WTC11 (cell line): ENCODE measurements at places on chromosomes 12 and 14.
A peak's percentile ranks its signal among the peaks of the same experiment; 100 is the strongest.

DNA sequence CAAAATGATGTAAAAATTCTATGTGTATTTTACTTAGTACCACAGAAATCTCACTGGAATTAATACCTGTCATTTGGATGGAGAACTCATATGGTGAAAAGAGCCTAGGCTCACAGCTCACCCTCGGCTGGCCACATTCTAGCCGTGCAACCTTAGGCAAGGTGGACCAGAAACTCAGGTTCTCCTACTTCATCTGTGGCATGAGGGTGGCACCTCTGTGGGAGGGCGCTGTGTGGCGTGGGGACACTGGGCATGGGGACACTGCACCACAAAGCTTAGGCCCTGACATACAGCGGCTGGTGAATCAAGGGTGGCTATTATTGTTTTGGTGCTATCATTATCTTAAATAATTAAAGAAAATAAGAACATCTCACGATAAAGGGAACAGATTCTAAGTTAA is 47.1 kb downstream of the EML1 start:
- DNase-seq: no peak

DNA sequence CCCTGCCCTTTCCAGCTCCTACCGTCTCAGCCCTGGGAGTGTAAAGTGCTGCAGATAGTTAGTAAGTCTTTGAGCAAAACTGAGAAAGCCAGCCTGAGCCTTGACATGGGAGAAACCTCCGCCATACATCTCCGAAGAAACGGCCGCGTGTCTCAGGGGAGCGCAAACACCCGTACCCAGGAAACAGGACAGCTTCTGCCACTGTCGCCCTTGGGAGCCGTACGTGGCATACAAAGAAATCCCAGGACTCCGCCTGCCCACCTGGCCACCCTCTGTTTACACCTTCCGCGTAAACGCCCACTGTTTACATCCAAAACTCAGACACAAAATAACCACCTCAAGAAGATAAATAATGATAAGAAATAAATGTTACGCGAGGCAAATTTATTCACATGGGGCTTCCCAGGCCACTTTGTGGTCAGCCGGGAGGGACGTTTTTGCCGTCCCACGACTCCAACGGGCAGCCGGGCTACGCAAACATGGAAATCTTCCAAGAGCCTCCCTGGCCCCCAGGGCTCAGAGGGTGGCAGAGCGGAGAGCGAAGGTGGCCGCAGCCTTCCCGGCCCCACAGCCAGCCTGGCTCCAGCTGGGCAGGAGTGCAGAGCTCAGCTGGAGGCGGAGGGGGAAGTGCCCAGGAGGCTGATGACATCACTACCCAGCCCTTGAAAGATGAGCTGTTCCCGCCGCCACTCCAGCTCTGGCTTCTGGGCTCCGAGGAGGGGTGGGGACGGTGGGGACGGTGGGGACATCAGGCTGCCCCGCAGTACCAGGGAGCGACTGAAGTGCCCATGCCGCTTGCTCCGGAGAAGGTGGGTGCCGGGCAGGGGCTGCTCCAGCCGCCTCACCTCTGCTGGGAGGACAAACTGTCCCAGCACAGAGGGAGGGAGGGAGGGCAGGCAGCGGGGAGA is at the start of gene BDKRB2:
TSS of gene BDKRB2 (plus strand) at position 689 of the 908 bp plus-strand sequence. CDS start 32,269 bp downstream, outside the sequence.
- peak; percentile 65 for DNase-seq

DNA sequence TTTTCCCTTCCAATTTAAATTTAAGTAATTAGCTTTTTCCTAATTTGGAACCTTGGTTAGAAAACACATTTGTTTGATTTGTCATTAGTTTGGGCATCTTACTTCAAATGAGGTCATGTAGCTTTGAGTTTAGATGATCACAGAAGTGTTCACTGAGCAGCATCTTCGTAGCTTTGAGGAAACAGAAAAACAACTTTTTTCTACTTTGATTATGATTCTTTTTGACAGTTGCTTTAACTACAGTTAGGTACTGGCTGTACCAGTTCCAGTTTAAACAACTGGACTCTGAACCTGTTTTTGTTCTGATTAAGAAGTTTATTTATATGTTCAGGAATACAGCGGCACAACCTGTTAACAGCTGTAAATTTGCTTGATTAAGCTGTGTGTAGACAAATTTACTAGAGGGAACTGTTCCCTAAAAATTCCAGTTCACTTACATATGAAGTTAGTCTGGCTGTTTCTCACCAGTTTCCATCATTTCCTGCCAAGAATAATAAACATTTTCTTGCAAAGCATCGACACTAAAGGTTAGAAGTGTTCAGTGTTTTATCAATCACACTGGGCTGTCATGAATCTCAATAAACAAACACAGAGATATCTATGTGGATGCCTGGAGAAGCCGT is 191.9 kb downstream of the RAD51B start:
- DNase-seq: no peak

DNA sequence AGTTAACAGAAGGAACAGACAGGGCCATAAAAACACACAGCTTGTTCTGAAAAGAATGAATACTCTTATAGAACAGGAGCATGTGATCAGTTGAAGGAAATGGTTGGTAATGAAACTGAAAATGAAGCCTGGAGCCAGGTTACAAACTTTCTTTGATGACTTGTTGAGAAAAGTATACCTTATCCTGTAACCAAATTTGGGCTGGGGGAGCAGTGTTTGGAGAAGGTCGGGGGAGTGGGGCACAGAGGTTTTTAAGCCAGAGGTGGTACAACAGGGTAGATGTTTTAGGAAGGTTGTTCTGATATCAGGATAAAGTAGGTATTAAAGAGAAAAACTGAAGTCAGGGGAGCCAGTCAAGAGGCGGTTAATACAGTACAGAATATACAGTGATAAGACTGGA is 8.2 kb downstream of the GOLT1B start:
- no peak for DNase-seq

DNA sequence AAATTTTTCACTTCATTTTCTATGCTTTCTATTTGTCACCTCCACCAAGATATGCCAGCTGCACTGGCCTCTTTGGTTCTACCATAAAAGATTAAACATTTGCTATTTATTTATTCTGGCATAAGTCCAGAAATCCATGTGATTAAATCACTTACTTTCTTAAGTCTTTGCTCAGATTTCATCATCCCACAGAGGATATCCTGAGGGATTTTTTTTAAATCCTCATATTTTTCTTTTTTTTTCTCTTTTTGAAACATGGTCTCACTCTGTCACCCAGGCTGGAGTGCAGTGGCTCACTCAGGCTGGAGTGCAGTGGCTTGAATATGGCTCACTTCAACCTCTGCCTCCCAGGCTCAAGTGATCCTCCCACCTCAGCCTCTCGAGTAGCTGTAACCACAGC is 645.4 kb upstream of the ATXN7L3B start:
- DNase-seq: no peak

DNA sequence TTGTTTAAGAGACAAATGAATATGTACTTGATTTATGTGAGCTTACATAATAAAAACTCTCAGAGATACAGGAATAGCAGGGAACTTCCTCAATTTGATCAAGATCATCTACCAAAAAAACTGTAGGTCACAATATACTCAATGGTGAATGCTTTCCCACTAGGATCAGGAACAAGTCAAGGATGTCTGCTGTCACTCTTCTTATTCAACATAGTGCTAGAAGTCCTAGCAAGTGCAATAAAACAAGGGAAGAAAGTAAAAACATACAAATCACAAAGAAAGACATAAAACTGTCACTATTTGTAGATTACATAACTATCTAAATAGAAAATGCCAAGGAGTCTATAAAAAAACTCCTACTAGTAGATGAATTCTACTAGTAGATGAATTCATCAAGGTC is 41.9 kb upstream of the PAWR start:
- DNase-seq: no peak

DNA sequence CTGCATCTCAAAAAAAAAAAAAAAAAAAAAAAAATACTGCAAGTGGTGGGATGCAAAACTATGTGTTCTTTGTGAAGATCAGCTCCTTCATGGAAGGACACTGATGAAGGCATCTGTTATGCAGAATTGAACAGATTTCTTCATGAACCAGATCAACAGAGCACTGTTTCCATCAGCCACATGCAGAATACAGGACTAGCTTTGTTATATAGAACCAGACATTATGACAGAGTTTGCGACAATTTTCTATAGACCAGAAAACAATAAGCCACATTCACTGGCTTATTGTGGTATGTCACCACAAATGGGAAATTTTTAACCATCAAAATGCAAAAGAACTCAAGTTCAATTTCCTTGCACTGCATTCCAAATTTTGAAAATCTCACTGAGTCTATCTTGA is 34.7 kb downstream of the CIT start:
- DNase-seq: no peak

GRCh38 chr12:30002677-30003076 is 218.9 kb upstream of the TMTC1 start:
- DNase-seq: no peak

DNA sequence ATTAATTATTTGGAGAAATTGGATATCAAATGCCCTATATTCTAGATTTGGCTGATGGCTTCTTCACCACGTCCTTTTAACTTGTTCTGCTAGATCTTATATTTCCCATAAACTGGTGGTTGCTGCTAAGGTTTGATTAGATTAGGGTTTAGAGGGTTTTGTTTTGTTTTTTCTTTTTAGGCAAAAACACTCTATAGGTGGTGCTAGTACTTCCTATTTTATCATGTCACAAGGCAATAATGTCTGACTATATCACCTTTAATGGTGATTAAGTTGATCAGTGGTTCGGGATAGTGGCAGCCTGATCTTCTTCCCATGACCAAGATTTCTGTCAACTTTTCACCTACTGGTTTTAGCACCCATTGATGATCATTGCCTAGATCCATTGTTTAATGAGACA is 455.1 kb downstream of the RAD51B start:
- DNase-seq: no peak

- DNase-seq: peak; percentile 7
These were observed 28.5 kb downstream of the FAM222A start for GRCh38 chr12:109741970-109742703.

- DNase-seq: no peak
These were observed 925 bp downstream of the CLEC2A start for GRCh38 chr12:9931245-9931644.

- peak; percentile 38 for DNase-seq
These were observed 59.4 kb downstream of the ZNF664 start for GRCh38 chr12:124032265-124032886.

- DNase-seq: no peak
These were observed 111.2 kb downstream of the RIN3 start for GRCh38 chr14:92624764-92625163.

- no peak for DNase-seq
These were observed 55.2 kb upstream of the CDKL1 start for GRCh38 chr14:50451854-50452253.

GRCh38 chr12:110992909-110993308 is 72.5 kb upstream of the MYL2 start:
- DNase-seq: no peak

DNA sequence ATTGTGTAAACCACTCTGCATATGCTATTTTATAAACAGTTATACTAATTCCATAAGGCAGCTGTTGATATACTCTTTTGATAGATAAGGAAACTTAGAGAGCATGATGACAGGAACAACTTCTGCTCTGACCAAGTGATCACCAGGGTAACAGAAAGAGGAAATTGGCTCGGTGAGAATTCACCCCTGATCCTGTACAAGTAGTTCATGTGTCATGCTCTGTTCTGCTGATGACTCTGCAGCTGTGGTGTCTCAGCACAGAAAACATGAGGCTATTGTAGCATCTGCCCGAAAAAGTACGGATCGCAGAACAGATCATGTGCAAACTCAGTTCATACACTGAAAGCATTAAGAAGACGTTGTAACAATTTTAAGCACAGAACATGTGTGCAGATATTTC is 345.0 kb downstream of the LRIG3 start:
- no peak for DNase-seq

- DNase-seq: peak; percentile 12
These were observed 120.7 kb downstream of the SLC25A21 start for GRCh38 chr14:37051680-37052079.

- DNase-seq: peak; percentile 83
These were observed 58.6 kb downstream of the TBX3 start for GRCh38 chr12:114625294-114625851.

DNA sequence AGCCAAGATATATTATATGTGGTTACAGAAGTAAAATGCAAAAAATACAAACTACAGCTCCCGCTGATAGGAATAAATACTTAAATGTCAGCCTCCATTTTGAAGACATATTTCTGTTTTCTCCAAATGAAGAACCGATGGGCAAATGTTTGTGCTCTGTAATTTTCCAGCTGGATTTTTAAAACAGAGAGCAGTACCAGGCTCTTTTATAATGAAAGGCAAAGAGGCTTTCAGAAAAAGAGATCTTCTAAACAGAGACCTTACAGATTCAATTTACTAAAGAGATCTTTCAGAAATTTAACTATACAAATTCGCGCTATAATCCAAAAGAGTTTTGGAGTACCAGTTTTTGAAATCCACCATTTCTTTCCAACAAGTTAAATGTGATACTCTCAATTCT is 19.9 kb downstream of the MAP4K5 start:
- DNase-seq: no peak

DNA sequence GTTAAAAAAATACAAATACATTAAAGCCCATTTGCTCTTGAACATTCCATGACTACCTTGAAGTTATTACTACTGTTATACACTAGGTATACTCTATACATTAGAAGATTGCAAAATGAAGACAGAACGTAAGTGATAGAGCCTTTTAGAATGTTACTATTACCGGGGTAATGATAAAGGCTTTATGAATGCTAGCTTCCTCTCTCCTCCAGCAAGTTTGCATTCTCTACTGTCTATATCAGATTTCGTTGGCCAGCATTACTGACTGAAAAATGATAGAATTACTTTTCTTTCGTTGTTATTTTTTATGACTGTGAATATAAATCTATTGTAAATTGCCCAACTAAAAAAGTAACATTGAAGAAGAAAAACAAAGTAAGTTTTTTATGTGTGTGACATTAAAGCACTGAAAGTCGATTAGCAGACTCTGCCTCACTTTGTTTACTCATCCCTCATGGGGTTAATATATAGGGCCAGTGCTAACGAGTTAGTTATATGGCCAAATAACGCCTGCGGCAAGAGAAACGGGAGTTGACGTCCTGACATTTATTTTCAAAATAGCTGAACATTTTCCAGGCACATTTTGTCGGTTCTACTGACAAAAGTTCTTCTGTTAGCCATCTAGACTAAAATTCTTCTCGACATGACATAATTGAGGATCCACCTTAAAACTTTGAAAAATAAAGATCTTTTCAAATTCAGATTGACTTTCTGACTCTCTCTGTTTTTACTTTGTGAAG is 163.8 kb upstream of the KITLG start:
- DNase-seq: no peak

- DNase-seq: no peak
These were observed 15.4 kb upstream of the SMCO2 start for GRCh38 chr12:27431185-27431584.

DNA sequence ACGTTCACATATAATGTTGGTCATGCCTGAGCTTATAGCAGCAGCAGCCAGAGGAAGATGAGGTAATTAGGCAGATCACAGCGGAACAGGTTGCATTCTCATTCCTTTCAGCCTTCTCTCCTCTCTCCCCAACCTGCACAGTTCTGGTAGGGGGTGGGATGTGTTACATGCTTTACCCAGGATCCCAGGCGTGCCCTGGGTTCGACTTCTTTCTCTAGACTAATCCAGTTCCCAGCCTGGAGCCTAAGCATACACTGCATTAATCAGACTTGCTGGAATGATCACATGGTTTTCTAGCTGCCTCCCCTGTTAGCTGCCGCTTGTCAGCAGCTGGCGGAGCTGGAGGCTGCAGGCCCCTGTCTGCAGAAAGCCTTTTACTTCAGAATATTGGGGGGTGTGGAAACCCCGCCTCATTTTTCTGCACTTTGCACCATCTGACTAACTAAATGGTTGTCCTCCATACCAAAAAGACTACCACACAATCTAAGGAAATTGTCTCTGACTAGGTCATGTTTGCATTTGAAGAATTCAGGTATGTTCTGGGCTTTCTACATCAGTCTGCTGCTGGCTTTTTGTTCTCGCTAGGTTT is 46.0 kb upstream of the EVL start:
- no peak for DNase-seq
